ENCODE measurements at places on chromosomes 12 and 14.

DNA sequence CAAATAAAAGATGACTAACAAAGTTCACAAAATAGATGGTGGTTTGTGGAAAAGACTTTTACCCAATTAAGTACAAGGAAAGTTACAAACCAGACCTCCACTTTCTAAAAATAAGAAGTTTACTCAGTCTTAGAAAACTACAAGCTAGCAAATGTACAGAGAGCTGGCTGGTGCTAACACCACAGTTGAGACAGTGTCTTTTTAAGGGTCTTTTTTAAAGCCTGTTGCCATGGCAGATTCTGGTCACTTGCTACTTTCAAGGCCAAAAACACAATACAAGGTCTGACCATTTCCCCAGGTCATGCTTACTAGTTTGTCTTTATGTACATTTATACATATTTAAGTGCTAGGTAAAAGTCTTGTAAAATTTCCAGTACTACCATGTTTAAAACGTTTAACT lies 2.4 kb downstream of the BTG1 start:
- DNase-seq = no peak

DNA sequence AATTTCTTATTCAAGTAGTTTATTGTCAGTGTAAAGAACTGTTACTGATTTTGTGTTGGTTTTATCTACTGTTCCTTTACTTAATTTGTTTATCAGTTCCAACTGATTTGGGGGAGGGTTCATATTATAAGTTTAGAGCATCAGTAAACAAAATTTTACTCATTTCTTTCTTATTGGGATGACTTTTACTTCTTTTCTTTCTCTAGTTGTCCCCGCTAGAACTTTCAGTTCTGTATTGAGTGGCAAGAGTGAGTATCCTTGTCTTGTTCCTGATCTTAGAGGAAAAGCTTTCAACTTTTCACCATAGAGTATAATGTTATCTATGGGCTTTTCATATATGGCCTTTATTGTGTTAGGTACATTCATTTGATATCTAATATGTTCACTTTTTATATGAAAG lies 584.1 kb downstream of the LRFN5 start:
- DNase-seq = no peak

DNA sequence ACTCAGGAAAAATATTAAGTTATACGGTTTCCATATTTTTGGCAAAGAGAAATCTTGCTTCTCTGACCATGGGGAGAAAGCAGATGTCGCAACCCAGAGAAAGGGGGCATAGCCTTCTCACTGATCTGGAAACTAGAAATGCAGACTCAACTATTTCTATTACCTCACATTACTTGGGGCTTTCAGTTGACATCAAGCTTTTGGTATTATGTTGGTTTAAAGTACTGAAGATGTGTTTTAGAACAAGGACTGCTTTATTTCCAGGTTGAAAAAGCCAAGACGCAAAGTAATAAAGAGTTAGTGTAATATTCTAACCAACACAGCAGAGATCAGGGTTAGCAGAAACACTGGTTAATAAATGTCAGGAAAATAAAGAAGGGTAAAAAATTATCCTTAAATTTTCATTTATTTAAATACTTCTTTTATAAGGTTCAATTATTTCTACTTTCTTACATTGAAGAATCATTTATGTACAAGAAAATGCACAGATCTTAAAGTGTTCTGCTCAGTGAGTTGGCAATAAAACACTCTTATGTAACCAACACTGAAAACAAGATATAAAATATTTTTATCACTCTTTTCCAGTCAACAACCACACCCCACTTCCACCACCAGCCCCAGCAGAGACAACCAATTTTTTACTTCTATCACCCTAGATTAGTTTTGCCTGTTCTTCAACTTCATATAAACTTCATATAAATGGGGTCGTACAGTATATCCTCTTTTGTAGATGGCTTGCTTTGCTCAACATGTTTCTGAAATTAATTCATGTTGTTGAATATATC lies 26.0 kb downstream of the DCP1B start:
- peak; percentile 23 for DNase-seq

DNA sequence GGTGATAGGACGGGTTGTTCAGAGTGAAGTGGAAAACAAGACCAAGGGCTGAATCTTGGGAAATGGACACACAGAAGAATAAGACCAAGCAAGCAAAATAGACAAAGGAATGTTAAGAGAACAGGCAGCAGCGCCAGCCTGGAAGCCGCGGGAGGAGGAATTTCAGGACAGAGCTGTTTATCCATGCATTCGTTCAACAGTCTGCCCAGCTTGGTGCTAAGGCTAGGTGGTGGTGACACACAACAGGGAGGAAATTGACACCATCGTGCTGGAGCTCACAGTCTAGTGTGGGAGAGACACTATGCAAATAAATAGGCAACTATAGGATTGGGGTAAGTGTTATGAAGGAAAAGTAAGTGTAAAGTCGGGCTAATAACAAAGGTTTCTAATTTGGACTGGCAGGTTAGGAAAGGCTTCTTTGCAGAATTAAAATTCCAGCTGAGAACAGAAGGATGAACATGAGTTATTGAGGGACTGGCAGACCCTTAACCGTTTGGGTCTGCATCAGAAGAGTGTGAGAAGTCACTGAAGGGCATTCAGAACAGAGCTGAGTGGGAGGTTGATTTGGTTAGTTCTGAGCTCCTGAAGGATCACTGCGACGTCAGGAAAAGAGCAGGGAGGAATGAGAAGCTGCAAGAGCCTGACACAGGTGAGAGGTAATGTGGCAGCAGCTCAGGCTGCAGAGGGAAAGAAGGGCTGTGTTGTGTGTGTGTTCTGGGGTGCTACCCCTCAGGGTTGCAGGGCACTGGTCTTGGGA lies 242.6 kb upstream of the FKBP4 start:
- no peak for DNase-seq

- peak; percentile 63 for DNase-seq
Measured at GRCh38 chr14:21084998-21085853, 13.2 kb downstream of the ZNF219 start.

DNA sequence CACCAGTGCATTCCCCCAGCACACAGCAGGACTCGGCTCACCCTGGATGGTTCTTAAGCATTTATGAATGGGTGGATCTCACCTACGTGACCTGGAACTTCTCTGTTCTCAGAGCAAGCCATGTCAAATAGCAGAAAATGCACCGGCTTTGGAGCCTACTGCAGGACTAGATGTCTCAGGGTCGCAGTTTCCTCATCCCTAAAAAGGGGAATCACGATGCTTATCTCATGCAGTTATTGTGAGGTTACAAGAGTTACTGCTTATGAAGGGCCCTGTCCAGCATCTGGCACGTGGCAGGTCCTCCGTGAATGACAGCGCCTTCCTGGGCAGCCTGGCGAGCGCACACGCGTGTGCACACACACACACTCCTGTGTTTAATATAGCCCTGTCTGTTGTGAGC lies 128.5 kb downstream of the ETV6 start:
- no peak for DNase-seq

- DNase-seq = no peak
Measured at GRCh38 chr12:94103986-94104385, 44.4 kb upstream of the PLXNC1 start.

DNA sequence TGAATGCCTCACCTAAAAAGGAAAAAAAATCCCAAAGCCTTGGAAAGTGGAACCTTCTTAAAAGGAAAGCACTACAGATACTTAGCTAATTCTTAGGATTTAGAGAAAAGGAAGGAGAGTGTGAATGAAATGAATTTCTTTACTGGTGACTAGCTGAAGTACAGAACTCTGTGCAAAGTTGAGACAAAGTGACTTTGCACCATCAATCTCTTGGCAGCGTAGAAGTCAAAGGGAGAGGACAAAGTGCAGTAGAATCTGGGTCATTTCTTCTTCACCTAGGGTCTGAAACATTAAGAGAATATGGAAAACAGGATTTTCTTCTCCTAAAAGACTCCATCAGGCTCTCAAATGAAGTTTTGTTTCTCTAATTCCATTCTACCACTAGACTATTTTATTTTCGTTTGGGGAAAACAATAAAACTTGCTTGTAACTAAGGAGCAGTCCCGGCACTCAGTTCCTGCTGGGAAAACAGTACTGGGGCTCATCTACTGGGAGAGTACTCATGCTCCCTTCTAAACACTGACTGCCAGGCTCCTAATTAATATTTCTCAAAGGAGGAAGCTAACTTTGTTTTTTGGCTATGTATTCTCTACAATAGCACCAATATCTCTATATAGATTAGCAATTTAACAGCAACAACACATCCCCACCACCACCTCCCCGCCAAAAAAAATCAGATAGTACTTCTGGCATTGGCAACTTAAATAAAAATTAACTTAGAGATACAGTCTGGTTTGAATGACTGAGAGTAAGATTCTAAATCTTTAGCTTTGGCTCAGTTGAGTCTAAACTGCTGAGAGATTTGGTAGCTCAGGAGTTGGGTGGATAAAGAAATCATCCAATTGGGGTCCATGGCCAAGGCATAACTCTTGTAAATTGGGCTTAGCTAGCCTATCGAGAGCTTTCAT lies 110.7 kb downstream of the SLC15A5 start:
- DNase-seq = no peak
